ENCODE measurements at places on chromosomes 7 and 10.

DNA sequence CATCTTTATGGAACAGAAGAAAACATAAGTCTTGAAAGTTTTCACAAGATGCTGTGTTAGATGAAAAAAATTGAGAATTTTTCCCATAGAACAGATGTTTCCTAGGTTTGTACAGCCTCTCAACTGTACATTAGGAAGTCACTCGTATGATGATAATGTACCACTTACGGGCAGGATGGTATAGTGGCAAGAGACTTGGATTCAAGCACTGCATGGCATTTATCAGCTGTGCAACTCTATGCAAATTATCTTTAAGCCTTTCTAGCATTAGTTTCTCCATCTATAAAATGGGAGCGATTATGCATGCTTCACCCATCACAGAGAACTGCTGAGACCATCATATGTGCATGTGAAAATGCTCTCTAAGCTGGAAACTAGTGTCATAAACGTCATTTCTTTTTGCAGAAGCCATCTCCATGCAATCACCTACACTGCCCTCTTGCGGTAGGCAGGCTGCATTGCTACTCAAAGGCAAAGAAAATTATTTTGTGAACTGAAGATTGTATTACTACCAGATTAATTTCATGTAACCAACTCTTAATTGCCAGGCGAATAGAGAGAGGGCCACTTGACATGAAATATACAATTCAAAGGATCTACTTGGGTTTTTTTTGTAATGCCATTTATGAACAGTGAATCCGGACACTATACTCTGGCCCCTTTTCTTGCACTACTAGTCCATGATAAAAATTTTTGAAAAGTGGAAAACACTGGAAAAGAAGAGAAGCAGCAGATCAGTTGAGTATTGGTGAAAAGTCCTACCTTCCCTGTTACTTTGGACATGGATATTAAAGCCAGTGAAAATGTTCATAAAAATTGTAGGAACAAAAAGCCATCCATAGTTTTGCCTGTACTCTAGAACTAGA lies 102.3 kb downstream of the JAZF1 start:
- peak; percentile 66 for DNase-seq

- DNase-seq: peak; percentile 57
These were observed 8.1 kb downstream of the TASOR2 start for GRCh38 chr10:5692461-5693358.

DNA sequence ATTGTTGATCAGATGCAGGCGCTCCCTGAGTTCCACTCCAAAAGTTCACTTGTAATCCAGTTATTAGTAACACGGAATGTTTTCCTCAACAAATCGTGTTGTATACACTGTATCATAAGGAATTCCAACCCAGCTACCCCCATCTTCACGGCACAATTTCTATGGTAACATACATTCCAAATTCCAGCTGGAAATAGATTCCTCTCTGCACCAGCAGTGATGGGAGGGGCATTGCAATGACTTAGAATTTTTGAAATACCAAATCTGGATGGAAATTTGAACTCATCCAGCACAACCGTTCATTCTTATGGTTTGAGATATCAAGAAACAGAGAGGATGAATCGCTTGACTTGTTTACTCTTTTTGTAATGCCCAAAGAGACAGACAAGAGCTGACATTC lies 38.9 kb upstream of the RHEB start:
- DNase-seq: no peak

- DNase-seq: no peak
These were observed 66.1 kb upstream of the PIP4K2A start for GRCh38 chr10:22780474-22780885.

DNA sequence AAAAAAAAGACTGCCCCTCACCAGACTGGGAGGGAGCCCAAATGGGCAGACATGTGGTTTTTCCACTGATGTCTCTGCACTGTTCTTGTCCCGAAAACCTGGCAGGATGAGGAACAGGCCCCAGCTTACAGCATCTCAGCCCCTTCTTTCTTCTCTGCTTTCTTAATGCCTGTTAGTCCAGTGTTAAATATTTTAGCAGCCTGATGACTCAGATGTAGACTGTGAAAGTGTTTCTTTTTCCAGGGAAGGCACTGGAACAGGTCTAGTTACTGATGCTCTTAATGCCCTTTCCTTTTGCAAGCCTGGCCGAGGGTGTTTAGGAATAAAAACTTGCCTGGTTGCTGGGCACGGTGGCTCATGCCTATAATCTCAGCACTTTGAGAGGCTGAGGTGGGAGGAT lies 107.7 kb downstream of the TACC2 start:
- no peak for DNase-seq

DNA sequence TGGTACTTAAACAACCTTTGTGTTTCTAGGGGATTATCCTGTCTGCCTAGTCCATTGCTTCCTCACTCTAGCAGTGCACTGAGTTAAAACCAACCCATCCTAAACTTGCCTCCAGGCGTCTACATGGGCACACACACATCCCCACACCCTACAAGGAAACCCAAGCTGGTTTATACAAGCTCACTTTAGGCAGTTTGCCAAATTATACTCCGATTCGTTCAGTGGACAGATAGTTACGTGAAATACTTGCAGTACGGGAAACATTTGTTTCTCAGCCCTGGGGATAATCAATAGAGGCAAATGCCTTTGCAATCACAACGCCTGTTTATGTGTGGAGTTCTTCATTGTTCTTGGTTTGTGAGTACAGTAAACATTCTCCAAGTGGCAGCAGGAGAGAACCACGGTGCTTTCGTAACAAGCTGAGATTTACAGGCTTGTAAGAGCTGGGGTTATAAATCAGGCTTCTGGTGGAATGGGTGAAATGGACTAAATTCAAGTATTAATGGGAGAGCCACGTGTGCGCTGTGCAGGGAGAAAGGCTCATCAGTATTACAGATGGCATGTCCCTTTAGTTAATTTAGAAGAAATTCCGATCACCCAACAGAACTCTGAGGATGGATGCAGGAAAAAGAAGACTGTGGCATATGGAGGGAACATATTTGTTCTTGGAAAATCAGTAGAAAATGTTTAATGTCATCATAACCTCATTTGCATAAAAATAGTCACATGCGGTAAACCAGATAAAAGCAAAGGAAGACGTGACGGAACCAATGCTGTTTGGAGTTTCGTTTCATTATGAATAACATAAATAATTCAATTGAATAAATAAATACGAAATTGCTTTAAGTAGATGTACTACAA lies 217.1 kb downstream of the GALNT17 start:
- no peak for DNase-seq

GRCh38 chr10:28631896-28632583 lies 45.3 kb upstream of the BAMBI start:
- DNase-seq: no peak

- DNase-seq: no peak
These were observed 439 bp downstream of the RBP4 start for GRCh38 chr10:93600446-93601145.

DNA sequence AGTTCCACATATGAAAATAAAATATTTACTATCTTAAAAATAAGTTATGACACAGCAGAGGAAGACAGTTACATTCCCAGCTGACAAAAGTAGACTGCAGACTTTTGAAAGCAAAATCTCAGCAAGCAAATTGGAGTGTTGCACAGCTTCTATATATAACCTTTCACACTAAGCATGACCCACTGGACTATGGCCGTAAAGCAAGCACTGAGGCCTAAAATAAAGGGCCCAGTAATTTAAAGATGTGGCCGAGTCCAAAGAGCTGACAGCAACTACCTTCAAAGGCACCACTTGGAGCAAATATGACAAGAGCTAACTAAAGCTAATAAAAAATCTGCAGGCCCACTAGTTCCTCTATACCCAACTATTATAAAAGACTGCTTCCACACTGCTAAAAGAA lies 6.5 kb downstream of the GDI2 start:
- DNase-seq: no peak

All from Caco-2 (cell line).